ENCODE measurements at places on chromosomes 3 and 15. TPM values are rescaled to one million over a fixed set of nuclear protein-coding genes. Genes with fewer than 3 reads are reported as not detected.

GRCh38 chr15:49898575-49899283 is 220.3 kb downstream of the ATP8B4 start:
- no peak for DNase-seq

DNA sequence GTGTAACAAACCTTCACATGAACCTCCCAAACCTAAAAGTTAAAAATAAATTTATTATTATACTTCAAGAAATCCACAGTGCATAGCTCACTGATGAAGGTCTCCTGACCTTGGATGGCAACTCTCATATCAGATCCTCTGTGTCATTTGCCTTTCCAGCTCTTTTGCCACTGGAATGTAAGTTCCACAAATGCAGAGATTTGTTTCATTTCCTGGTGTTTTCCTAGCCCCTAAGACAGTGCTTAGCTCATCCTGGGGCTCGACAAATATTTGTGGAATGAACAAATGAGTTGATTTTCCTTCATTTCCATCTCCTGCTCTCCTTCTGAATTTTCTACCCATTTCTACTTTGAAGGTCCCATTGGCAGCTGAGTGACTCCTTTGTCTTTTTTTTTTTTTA is 56.0 kb downstream of the FRMD4B start:
- no peak for DNase-seq

DNA sequence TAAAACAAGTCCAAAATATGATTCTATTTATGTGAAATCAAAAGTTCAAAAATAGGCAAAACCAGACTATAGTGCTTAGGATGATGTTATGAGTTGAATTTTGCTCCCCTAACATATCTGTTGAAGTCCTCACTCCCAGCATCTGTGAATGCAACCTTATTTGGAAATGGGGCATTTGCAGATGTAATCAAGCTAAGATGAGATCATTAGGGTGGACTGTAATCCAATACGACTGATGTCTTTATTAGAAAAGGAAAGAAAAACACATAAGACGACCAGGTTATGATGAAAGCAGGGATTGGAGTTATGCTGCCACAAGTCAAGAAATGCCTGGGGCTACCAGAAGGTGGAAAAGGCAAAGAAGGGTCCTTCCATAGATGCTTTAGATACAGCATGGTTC is 110.5 kb upstream of the CCDC39 start:
- DNase-seq: no peak

DNA sequence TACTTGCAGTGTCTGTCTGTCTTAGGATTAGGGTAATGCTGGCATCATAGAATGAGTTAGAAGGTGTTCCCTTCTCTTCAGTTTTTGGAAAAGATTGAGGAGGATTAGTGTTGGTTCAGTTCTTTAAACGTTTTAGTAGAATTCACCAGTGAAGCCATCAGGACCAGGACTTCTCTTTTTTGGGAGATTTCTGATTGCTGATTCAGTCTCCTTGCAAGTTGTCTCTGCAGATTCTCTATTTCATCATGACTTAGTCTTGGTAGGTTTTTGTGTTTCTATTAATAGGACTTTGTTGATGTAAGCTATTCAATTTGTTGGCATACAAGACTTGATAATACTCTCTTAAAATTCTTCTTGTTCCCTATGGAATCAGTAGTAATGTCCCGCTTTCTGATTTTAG is 48.9 kb downstream of the STT3B start:
- no peak for DNase-seq

DNA sequence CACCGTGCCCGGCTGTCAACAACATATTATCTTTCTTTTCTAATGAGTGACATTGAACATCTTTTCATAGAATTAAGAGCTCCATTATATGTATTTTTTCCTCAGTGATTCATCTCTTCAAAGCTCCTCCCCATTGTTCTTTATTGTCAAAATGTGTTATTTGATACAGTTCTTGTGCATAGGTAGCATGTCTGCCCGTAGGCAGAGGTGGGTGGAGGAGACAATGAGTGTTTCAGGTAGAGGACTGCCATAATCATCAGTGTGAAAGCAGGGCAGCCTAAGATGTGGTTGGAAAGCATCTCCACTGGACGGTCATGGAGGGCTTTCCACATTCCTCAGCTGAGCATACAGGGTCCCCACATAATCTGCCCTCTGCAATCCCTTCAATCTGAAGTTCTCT is 452.0 kb upstream of the MCTP2 start:
- no peak for DNase-seq

- no peak for DNase-seq
Measured at GRCh38 chr15:36401586-36401966, 177.8 kb upstream of the CDIN1 start.

DNA sequence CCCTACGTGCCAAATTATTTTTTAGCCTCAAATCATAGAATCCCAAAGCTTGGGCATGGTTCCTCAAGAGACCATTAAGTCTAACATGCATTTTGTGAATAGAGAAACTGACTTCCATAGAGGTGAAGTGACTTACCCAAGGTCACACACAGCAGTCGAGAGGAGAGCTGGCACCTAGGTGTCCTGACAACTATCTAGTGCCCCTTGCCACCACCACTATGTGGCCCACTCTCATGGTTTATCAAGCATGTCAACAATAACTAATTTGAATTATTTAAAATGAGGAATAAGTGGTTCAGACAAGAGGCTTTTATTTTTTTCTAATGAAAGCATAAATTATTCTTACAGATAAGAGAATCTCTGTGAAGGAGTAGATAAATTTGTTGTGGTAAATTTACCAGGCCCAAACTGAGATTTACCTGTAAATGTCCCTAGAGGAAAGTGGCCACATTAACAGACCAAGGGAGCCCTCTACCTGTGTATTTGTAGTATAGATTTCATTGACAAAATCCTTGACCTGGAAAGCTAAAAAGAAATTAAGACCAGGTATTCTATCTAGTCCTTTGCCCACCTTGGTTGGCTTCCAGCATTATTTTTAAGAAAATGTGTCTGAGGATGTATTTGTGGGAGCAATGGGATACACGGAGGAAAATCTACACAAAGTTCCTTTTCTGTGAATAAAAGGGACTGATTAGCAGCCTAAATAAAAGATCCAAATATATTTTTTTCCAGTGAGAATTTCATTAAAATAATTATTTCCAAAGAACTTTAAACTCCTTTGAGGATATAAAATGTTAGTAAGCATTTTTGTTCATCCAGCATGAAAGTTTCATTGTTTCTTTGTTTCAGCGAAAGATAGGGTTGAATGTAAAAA is 49.1 kb downstream of the IQCH start:
- DNase-seq: peak; percentile 18

GRCh38 chr3:47899495-47900108 is 96.7 kb downstream of the DHX30 start:
- peak; percentile 46 for DNase-seq

DGKG gene
- 0.78 TPM for total RNA-seq

ITGA11 gene
- total RNA-seq: 0.99 TPM

All from body of pancreas (tissue), 4 donors.